ENCODE measurements at places on chromosomes 6 and 20.

DNA sequence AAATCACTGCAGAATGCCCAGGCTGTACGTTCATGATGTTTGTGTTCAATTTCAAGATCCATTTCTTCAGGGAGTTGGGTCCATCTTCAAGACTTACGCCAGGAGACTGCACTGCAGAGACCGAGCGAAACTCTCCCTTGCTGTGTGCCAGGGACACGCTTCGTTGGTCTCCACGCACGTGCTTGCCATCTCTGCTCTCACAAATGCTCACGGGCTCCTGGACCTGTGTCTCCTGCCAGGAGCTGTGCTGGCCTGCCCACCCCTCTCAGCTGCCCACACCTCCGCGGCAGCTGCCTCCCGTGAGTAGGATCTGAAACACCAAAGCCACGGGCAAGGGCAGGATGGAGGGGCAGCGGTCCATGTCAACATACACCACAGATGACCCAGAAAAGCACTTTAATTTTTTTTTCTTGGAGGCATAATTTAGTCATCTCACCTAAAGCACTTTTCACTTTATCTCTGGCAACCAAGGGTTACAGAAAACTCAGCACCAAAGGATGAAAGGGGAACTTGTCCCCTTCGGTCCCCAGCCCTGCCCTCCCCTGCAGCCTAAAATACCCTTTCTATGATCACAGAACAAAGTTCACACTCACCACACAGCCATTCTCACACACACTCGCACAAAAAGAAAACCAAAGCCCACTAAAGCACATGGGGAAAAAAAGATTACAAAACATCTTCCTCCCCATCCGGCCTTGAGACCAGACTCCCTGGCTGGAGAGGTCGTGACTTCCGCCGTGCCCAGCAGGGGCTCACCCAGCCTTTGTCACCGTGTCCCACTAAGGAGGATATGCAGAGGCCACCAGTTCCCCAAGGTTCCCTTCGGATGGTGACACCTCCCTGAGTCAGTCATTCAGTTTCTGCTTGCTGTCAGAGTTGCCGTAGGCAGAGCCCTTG lies 137.9 kb downstream of the AGPAT4 start:
- no peak for DNase-seq

DNA sequence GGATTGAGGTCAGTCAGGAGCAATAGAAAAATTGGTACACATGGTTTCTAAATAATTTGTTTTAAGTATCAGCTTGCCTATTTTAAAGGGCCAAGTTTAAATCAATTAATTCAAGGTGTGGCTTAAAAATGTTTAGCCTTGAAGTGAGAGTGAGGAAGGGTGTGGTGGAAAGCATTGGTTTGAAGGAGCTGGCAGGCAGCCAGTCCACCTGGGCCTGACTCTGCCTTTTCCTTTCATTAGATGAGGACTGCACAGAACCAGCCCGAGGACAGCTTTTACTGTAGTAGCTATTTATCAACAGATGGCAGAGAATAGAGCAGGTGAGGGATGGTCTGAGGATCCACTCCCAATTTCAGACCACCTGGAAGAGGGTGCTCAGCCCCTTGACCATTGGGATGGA lies 42.4 kb downstream of the DHX35 start:
- DNase-seq, result no peak

DNA sequence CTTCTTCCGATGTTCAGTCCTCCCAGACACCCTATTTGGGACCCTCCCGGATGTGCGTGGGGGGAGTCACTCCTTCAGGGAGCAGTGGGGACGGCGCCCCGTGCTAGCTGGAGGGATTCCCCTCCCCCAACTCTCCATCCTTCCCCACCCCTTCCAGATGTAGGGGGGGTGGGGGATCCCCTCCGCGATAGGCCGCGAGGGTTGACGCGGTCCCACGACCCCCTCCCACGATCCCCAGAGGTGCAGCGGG lies 548 bp downstream of the GNL1 start:
- no peak for DNase-seq

GRCh38 chr6:16061818-16062217 lies 67.1 kb upstream of the MYLIP start:
- peak; percentile 21 for DNase-seq

DNA sequence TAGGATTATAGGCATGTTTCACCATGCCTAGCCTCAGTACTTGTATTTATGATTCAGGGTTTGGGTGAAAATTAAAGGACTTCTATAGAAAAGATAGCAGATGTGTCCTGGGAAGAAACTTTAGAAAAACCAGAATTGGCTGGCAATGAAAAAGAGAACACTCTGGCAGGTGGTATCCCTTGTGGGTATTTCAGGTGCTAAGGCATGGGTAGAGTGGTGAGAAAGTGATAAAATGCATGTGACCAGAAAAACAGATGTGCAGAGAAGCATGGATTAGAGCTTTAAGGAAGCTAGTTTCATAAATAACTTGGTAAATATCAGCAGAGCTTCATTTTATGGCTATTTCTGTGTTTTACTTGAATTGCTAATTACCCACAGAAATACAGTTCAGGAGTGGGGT lies 622.2 kb downstream of the DOK5 start:
- no peak for DNase-seq

DNA sequence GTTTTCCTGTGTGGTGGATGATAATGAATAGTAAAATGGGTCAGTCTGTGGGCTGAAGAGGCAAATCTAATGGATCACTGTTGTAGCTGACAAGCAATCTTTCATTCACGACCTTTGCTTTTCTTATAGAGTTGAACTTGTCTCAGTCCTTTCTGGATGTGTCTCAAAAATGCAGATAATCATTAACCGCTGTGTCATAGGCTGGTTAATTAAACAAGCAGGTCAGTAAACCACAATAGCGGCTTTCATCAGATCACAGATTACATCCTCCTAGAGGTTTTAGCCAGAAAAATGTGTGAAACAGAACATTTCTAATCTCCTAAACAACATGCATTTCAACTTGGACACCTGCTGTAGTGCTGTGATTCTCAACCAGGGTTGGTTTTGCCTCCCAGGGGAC lies 2.5 kb upstream of the METTL24 start:
- no peak for DNase-seq

DNA sequence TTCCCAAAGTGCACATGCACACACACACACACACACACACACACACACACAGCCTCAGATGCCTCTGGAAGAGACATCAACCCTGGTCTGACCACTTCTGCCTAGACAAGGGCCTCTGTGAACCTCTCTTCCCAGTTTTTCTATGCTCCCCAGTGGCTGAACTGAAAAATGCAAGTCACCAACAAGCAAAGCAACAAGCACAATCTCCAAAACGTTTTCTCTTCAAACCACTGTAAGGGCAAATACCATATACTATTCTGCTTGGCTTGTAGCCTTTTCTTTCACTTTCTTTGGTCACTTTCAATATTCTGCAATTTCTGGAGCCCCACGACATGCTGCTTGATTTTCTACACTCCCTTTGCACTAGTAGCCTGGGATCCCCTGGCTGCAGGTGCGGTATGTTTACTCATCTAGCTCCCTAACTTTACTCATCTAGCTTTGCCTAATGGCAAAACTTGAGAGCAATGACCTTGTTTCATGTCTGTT lies 121.4 kb upstream of the DST start:
- DNase-seq, result peak; percentile 58

DNA sequence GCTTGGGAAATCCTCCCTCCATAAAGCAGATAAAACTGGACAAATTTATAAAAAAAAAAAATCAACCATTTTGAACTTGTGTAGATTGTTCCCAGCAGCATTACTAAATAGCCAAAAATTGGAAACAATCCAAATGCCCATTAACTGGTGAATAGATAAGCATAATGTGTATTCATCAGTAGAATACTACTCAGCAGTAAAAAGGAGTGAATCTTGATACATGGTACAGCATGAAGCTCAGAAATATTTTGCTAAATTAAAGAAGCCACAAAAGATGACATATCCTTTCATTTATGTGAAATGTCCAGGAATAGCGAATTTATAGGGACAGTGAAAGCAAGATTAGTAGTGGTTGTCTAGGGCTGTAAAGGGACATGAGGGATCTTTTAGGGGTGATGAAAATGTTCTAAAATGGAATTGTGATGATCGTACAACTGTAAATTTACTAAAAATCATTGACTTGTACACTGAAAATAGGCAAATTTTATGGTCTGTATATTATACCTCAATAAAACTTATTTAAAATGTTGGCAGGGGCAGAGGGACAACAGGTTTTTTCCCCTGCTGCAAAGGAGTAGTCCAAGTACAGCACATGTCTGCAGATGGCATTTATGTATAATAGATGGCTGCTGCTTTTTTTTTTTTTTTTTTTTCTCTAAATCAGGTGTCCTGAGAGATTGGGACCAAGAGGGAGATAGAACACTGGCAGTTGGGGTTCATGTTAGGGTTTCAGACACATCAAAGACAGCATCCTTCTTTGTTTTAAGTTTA lies 59.5 kb downstream of the CBFA2T2 start:
- DNase-seq, result no peak

GRCh38 chr6:148501178-148501590 lies 158.5 kb downstream of the SASH1 start:
- peak; percentile 98 for DNase-seq

DNA sequence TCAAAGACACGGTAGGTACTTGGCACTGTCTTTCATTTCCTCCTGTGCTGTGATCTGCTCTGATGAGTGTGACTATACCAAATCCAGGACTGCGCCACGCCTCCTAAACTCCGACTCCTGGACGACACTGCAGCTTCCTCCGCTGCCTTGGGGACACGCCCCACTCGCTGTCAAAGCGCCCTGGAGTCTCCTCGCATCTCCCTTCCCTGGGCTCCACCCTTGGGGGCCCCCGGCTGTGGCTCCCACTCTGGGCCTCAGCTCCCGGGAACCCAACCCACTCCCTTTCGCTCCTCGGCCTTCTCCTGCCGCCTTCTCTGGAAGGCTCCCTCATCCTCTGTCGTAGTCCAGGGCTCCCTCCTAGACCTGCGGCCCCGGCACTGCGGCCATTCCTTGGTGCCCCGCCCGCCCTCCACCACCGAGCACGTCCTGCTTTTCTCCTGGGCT lies 61.2 kb downstream of the RSPH3 start:
- no peak for DNase-seq

DNA sequence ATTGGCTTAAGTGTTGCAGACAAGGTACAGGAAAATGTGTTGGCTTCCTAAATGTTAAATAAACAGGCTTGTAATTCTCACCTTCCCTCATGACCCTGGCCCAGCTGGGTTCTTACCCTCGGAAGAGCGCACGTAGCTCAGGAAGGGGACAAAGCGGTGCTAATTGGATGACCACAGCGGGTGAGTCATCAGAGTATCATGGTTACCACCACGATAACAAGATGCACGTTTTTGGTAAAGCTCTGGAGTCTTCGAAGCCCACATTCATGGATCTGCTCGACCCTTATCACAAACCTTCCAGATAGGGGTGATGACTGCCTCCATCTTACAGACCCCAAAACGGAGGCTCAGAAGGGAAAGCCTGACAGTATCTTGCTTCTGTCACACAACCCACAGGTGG lies 32.8 kb downstream of the APCDD1L start:
- peak; percentile 19 for DNase-seq

DNA sequence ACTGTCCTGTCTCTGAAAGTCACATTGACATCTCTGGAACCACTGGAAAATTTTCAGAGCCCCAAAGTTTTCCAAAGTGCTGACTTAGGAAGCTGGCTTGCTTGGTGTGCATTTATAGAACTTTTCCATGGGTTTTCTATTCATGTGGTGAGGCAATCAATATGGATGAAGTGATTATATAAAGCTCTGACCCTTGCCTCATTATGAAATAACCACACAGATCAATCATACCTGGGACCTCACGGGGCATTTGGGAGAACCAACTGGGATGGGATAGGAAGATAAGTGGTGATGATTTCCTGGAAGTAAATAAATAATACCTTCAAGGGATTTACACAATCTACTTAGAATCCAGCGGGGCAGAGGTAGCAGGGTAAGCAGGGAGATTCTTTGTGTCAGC lies 22.9 kb upstream of the SIM1 start:
- no peak for DNase-seq

DNA sequence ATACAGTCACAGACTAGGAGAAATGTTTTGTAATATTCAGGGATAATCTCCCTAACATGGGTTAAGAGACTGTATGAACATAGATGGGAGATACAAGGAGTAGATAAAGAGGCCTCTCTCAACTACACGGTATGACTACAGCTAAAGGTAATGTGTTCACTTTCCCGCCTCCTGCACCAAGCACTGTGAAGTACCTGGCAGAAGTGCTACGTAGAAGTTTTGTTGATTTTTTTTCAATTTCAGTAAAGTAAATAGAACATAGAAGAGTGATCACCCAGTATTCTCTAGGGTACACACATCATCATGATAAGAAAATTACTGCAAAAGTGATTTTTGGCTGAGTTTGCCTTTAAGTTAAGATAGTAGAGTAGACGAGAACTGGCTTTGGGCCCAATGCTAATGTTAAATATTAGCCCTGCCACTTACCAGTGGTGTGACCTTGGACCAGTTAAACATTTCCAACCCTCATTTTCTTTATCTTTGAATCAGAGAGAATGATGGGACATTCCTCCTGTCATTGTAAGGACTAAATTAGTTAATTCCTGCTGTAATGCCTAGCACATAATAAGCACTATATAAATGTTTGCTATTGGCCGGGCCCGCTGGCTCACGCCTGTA lies 183.6 kb downstream of the COL9A1 start:
- no peak for DNase-seq

GRCh38 chr6:137427656-137428290 lies 66.4 kb downstream of the OLIG3 start:
- no peak for DNase-seq

DNA sequence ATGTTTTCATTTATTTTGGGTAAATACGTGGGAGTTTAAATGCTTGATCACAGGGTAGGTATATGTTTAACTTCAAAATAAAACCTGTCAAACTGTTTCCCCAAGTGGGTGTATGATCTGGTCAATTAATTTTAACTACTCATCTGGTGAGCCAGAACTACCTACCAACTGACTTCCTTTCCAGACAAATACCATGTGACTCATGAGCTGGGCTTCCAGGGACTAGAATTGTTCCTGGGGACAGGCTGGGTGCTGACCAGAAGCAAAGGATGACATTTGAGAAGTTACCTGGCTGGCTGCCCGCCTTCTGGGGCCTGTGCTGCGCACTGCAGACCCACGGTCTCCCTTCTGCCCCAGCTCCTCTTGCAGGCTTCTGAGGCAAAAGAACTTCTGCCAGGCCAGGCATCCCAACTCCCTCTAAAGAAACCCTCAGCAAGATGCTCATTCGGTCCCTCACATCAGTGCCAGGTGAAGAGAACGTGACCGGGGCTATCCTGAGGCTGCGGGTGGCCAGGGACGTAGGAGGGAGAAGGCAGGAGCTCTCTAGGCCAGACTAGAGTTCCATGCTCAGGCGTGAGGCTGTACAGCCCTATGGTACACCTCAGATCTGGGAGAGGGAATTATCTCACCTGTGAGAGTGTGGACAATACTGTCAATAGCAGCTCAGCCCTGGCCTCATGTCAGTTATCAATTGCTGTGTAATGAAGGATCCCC lies 103.6 kb downstream of the JPH2 start:
- DNase-seq, result peak; percentile 49

GRCh38 chr6:37535759-37536490 lies 36.2 kb upstream of the CCDC167 start:
- DNase-seq, result no peak

DNA sequence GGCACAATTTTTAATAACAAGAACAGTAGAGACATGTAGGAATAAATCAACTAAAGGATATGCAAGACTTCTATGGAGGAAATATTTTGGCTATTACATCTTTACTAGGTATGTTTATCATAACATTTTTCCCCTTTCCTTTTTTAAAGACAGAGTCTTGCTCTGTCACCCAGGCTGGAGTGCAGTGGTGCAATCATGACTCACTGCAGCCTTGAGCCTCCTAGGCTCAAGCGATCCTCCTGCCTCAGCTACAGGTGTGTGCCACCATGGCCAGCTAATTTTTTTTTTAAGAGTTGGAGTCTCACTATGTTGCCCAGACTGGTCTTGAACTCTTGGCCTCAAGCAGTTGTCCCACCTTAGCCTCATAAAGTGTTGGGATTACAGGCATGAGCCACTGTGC lies 37.0 kb downstream of the AKAP7 start:
- peak; percentile 33 for DNase-seq
